GM12865 (cell line): ENCODE measurements at places on chromosomes 6 and 20.

DNA sequence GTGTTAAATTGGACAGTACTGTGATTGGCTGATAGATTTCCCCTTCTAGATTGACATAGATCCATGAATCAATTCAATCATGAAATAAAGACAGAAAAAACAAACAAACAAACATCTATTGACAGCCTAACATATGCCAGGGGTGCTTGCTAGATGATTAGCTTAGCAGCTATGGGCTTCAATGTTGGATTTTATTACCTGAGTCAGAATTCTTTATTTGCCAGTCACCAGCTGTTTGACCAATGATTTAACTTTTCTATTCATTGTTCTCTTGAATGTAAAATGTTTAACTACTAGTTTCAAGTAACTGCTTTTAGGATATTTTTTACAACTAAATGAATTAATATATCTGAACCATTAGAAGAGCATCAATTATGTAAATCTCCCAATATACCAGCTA is 901.3 kb upstream of the CITED2 start:
- no peak for DNase-seq

- DNase-seq, result no peak
Observed at GRCh38 chr6:143966312-143966711, 41.7 kb downstream of the PLAGL1 start.

DNA sequence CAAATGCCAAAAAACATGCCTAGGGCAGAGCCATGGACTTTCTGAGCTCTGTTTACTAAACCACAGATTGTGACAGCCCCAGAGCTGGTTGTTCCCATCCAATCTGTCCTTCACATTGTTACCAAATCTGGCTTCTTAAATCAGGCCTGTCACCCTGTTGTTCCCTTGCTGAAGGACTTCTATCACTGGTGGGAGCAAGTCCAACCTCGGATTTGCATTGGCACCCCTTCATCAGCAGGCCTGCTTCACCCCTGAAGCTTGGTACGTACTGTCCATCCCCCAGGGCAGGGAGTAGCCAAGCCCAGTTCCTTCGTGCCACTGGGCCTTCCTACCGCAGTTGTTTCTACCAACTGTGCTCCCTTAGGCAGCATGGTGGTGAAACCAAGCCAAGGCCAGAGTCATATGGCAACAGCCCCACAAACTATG is 357.3 kb upstream of the JARID2 start:
- no peak for DNase-seq

GRCh38 chr20:57749131-57749690 is 39.4 kb upstream of the PMEPA1 start:
- DNase-seq, result no peak

GRCh38 chr6:136073216-136073615 is 176.9 kb downstream of the MTFR2 start:
- no peak for DNase-seq

- DNase-seq, result no peak
Observed at GRCh38 chr6:109320072-109320471, 62.2 kb downstream of the CD164 start.

- peak; percentile 85 for DNase-seq
Observed at GRCh38 chr6:10838794-10839333, 525 bp upstream of the MAK start.

GRCh38 chr20:8213270-8213669 is 81.2 kb downstream of the PLCB1 start:
- no peak for DNase-seq

DNA sequence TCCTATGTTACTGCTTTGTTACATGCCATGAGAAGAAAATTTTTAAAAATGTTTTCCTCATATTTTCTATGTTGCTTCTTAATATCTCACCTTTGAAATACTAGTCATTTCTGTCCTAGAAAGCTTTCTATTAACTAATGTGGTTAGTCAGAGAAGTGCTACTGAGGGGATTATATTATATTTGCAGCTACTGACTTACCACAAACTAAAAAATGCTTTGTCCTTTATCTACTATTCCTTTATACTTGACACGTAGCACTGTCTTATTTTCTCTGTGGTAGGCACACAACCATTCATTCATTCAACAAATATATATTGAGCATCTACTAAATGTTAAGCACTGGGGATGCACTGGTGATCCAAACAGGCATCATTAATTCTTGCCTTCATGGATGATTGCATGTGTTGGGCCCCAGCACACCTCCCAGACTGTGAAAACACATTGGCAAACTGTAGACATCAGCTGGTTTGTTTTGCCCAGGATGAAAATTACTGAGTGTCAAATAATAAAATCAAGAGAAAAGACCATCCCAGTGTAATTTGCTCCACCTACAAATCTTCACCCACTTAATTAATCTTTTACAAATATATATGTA is 10.7 kb upstream of the MLIP start:
- no peak for DNase-seq

- DNase-seq, result peak; percentile 21
Observed at GRCh38 chr6:34736823-34737222, 20.5 kb upstream of the SNRPC start.

- DNase-seq, result peak; percentile 45
Observed at GRCh38 chr20:48006036-48006833, 221.0 kb upstream of the SULF2 start.
